Fibroblast of gingiva (primary cell): ENCODE measurements at places on chromosomes 12 and 14.
A peak's percentile ranks its signal among the peaks of the same experiment; 100 is the strongest.

GRCh38 chr14:98347686-98348085 lies 924.3 kb downstream of the BCL11B start:
- DNase-seq = no peak

GRCh38 chr14:93369713-93370266 lies 22.8 kb downstream of the COX8C start:
- DNase-seq = no peak

GRCh38 chr12:18171571-18171970 lies 81.6 kb upstream of the RERGL start:
- DNase-seq = no peak

- no peak for DNase-seq
Measured at GRCh38 chr14:22479132-22479531, 109.9 kb downstream of the DAD1 start.

DNA sequence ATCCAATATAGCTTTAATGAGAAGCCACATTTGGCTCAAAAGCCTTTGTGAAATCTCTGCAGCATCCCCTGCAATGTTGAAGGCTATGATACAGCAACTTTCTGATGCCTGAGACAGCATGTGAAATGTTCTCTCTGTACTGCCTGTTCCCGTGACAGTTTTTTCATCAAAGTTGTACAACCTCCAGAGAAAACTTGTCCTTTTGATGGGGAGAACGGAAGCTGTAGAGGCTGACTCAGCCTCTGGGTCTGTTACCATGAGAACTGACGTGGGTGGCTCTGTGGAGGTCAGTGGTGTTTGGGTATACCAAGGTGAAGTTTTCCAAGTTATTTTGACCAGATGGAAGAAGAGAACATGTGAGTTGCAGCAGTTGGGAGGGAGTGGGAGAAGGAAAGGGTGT lies 17.0 kb downstream of the SLC4A8 start:
- DNase-seq = peak; percentile 37

GRCh38 chr12:109995686-109996482 lies at the start of gene GIT2:
TSS of gene GIT2 (minus strand) at chr12:109996368. CDS start at chr12:109996224, 144 bp downstream.
- DNase-seq = peak; percentile 86

- DNase-seq = no peak
Measured at GRCh38 chr14:87001333-87001732, 991.6 kb downstream of the GALC start.

- DNase-seq = no peak
Measured at GRCh38 chr14:104195878-104196277, 57.5 kb downstream of the KIF26A start.

DNA sequence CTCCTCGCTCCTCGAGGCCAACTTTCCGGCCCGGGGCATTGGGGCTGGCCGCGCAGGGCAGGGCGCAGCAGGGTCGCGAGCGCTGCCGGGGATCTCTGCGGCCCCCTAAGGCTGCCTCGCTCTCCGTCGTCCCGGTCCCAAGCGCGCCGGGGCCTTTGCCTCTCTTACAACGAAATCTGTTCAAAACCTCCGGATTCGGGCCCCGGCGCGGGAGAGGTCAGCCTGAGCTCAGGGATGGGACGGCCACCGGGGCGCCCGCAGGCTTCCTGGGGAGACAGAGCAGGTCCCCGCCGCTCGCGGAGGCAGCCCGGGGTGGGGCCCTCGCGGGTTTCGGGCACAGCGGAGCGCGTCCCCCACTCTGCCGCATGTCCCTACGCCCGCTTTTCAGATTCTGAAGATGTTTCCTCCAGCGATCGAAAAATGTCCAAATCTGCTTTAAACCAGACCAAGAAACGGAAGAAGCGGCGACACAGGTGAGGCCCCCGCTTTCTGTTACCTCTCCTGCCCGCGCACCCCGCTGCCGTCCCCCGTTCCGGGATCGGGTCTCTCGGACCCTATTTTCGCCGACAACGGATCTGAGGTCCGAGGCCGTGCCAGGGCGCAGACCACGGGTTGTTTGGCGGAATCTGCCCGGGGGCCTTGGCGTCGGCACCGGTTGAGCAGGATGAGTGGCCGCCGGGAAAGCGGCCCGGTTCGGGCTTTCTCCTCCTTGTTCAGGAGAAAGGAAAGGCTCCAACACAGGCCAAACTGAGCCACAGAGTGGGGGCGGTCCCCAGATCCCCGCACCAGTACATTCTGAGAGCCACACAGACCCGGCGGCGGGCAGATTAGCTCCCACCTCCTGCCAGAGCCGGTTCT lies 1.8 kb downstream of the VSX2 start:
- DNase-seq = no peak

GRCh38 chr14:33237115-33237740 lies 298.5 kb downstream of the NPAS3 start:
- no peak for DNase-seq

GRCh38 chr12:107978641-107979040 lies 150.4 kb upstream of the WSCD2 start:
- no peak for DNase-seq

DNA sequence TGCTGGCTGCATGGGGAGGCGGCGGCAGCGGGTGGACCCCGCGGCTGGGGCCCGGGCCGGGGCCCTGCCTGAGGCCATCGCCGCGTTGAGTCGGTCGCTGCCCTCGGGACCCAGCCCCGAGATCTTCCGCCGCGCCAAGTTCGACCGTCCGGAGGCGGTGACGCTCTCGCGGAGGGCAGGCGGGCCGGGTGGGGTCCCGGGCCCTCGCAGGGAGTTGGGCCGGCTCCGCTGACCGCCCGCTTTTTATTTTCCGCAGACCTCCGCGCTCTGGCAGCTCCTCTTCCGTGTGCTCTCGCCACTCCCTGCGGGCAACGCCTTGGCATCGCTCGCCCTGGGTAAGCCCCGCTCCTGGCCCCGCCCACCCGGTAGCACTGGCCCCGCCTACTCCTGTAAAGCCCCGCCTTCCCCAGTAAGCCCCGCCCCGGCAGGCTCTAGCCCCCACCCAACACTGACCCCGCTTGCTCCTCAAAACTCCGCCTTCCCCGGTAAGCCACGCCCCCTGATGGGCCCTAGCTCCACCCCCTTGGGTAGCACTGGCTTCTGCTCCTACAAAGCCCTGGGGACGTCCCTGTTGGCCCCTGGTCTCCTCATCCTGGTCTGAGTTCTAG lies 424 bp downstream of the TEDC1 start:
- peak; percentile 32 for DNase-seq

DNA sequence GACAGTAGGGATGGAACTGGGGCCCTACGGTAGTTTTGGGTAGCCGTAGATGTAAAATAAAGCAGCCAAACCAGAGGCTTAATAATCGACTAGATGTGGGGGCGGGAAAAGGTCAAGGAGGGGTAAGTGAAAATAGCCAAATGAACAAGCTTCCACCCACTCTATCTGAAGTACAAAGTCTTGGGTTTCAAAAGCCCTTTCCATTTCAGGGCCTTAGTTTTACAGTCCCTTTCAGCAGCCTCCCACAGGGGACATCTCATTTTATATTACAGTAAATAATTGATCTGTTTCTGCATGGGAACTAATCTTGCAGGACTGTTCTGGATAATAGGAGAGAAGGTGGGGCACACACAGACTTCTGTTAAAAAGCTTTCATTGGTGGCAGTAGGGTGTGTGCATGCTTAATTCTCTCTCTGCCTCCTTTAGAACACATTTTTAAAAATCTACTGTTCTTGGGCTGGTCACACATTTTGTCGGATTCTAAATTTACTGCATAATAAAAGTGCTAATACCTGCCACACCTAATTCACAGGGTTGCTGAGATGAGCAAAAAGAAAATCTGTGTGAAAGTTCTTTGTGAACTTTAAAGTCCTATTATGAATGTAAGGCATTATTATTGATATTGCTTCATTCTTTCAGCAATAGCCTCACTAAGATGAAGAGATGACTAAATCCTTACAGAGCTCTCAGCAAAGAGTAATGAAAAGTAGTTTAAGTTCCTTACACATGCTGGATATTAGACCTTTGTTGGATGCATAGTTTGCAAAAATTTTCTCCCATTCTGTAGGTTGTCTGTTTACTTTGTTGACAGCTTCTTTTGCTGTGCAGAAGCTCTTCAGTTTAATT lies 104.6 kb downstream of the ITPR2 start:
- no peak for DNase-seq

DNA sequence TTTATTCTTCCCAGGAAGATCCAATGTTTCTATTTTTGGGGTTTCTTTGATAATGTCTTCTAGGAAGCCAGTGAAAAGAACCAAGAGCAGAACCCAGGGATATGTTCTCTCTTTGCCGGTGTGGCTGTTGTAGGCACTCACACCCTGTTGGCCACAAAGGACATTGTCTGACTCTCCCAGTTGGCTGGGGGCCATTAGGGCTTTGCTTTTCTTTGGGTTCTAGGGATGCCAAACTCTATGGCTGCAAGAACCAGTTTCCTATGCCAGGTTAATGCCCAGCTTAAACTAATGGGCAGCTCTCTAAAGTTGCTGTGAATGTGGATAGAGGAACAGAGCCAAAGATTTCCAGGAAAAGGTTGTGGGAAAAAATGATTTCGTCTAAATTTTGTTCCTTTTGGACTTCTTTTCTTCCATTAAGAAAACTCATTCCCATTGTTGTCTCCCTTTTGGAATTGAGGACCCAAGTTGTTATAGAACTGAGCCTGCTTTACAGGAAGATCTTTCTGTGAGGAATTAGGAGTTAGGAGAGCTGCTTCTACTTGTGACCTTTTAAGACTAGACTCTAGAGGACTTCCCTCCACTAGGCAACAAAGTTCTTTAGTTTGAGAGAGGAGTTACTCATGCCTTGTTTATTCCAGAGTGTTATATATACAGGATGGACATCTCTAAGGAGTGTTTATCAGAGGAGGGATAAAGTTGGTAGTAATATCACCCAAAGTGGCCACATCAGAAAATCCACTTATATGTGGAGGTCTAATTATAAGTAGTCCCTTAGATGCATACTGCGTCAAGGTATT lies 13.1 kb downstream of the COPZ1 start:
- no peak for DNase-seq

DNA sequence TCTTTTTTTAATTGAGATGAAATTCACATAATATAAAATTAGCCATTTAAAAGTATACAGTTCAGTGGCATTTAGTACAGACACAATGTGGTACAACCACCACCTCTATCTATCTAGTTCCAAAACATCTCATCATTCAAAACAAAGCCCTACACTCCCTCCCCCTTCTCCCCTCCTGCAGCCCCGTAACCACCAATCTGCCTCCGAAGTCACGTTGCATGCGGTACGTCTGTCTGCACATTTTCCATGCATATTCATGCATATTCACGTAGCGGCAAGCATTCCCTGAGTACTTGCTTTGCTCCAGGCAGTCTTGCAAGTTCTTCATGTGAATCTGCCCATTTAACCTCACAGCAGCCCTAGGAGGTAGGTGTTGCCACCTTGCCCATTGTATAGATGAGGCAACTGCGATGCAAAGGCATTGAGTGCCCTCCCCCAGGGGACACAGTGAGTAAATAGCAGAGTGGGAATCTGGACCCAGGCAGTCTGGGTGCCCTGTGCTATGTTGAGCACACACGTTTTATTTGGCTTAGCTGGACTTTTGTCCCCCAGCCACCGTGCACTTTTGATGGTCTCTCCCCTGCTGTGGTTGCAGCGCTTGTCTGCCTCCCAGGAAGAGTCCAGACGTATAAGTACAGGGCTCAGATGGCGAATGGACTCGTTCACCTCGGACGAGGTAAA lies 43.4 kb downstream of the RIN3 start:
- DNase-seq = no peak

GRCh38 chr12:75271576-75271975 lies 58.5 kb downstream of the CAPS2 start:
- no peak for DNase-seq

- peak; percentile 24 for DNase-seq
Measured at GRCh38 chr12:66132408-66132807, 1.9 kb upstream of the LLPH start.

DNA sequence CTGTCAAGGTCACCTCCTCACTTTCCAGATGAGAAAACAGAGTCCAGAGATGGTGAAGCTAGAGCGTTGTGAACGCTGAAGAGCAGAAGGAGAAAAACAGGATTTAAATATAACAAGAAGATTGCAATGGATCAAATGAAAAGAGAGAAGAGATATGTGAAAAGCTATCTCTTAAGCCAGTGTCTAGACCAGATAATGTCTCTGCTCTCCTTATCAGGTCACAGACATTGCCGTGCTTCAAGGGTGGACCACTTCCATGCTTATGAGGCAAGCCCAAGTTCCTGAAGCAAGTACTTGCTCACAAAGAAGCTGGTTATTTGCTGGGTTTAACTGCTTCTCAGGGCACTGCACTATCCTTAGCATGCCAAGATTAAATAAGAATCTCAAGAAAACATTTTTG lies 31.6 kb upstream of the FRS2 start:
- DNase-seq = no peak

DNA sequence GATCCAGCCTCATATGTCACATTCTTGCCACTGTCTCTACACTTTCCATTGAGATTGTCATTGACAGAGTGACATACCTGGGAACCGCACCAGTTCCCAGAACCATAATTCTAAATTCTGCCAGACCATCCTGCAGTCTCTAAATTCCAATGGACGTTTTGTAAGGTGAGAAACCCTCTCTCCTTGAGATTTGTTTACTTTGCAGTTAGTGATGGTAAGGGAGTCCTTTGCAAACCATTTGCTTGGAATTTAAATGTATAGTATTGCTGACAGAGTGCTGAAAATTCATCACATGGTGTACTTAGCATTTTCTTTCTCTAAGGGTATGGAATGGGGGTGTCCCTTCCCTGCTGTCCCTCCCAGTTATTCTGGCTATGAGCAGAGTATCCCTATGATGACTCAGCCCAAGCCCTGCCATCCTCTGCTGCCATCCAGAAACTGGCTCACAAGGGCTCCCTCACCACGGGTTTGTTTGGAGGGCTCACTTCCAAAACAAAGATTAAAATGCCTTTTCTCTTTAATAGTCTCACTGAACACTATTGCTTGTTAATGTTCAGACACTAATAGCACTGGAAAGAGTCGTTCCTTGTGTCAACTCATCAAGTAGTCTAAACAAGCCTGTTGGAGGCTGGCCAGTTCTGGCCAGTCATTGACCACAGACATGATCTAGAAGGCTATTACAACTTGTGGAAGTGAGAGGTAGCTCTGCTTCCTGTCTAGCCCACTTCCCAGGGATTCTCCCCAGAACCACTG lies 129.0 kb upstream of the HMGA2 start:
- DNase-seq = peak; percentile 87

GRCh38 chr14:24136684-24137528 lies 912 bp downstream of the PSME1 start:
- DNase-seq = no peak

DNA sequence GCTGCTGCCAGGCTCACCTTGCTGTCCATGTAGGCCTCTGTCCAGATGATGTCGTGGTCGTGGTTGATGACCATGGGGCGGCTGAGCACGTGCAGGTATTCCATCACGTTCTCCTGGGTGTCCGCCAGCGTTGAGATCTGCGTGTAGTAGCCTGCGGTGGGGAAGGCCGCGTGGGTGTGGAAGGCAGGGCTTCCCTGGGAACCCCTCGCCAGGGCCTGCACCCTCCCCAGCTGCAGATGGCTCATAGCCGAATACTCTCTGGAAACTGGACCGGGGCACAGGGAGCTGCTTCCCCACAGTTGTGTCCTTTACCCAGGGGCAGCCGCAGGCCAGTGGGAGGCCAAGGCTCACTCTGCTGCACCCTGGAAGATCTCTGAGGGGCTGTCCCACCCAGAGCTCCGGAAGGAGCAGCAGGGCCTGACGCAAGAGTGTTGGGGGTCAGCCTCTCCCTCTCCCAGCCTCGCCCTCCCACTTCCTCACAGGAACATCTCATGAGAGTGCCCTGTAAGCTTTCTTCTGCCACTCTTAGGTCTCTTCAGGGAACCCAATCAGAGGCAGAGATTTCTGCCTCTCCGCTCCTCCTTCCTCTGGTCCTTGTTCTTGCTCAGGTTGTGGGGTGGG lies 35.5 kb downstream of the CACNA2D4 start:
- no peak for DNase-seq
